Stimulated activated CD4-positive, alpha-beta T cell treated with anti-CD3 and anti-CD28 coated beads, Interleukin-1b, Interleukin-23, amount 100 ng/mL, for 1 hour (primary cell): ENCODE measurements at places on chromosomes 5 and 9.

- DNase-seq: no peak
Observed at GRCh38 chr5:61280205-61280604, 51.9 kb upstream of the ZSWIM6 start.

GRCh38 chr9:120643061-120643460, 63.1 kb upstream of the CDK5RAP2 start:
- no peak for DNase-seq

GRCh38 chr5:17439956-17440355, 58.1 kb upstream of the TAF11L2 start:
- no peak for DNase-seq

GRCh38 chr9:3962496-3962895, 337.4 kb downstream of the GLIS3 start:
- no peak for DNase-seq

DNA sequence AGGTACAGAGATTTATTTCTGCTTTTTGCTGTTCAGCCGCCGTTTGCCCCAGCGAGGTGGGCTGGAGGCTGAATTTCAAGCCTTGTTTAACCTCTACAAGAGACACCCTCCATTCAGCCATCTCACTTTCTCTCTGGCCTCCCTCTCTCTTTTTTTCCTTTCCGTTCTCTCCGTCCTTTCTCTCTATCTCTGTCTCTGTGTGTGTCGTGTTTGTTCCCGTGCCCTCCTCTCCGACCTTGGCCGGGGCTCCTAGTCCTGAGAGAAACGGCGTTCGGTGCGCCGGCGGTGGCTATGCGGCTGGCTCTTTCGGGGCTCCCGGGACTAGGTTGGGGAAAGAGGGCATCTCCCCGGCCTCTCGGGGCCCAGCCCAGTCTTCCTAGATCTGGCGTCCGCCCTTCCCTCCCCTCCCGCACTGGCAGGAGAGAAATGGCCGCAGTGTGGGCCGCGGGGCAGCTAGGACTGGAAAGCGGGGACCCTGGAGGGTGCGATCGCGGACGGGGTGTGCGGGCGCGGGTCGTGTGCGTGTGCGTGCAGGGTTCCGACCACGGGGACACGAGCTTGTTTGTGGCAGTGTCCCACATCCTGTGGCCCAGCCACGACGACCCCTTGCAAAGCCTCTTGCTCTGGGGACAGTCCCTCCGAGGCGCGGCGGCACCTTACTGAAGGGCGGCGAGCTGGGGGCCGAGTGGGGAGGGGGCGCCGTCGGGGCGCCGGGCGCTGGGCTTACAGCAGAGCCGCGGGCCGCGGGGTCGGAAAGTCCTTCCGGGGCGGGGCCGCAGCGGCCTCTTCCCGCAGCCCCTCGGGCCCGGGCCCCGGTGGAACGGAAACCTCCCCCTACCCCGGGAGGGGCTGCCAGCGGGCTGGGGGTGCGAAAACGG, 5.7 kb downstream of the LHX2 start:
- no peak for DNase-seq

DNA sequence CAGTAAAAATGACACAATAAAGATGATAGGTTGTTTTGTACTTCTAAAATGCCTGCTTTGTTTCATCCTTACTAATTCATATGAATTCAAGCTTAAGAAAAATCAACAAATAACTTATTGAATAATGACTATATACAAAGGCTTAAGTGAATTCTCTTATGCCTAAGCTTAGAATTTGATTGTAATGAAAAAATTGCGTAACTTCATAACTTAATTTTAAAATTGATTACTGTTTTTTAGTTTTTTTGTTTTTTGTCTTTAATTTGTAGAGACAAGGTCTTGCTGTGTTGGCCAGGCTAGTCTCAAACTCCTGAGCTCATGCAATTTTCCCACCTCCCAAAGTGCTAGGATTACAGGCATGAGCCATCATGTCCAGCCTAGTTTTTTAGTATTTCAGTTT, 391.9 kb downstream of the ARRDC3 start:
- no peak for DNase-seq

DNA sequence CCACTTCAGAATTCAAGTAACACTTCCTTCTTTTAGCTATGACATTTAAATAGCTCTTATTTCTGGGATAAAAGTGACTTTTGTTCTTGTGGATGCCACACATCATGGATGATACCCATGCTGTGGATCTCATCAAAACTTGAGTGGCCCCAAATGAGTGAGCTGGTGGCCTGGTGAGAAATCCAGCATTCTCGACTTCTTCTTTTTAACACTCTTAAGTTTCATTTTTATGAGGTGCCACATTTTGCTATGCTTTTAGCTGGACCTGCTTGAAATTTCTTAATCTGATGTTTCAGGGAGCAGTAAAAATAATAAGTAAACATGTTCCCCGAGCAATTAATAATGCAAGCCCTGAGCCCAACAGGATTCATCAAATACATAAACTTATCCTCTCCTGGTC, 384.8 kb upstream of the MEF2C start:
- no peak for DNase-seq

DNA sequence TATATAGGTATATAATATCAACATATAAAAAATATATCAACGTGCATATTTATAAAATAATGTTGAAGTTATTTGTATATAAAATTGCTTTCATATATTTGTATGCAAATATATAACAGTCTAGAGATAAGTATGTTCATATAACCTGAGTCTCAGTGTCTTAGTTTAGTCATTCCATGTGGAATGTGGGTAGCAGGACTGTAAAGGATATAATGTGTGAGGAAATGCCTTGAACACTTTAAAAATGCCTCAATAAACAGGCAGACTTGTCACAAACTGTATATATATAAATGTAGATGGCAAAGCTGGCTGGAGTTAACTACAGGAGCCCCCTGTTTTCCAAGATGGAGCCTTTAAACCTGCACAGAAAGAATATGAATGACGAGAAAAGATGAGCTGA, 48.4 kb downstream of the CCDC125 start:
- no peak for DNase-seq

DNA sequence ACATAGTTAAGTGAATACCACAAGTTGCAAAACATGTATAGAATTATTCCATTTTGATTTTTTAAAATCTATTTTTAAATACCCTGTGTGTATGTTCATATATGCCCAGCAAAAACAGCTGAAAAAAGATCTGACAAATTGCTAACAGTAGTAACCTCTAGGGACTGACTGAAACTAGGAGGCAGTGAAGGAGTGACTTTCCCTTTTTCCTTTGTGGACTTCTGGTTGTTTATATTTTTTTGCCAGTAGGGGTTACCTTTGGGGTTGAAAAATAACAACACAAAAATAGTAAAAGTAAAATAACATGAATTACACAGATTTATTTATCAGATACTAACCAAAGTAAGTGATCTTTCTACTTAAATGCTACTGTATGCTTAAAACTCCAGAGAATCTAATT, 2.9 kb downstream of the MEGF9 start:
- DNase-seq: no peak

DNA sequence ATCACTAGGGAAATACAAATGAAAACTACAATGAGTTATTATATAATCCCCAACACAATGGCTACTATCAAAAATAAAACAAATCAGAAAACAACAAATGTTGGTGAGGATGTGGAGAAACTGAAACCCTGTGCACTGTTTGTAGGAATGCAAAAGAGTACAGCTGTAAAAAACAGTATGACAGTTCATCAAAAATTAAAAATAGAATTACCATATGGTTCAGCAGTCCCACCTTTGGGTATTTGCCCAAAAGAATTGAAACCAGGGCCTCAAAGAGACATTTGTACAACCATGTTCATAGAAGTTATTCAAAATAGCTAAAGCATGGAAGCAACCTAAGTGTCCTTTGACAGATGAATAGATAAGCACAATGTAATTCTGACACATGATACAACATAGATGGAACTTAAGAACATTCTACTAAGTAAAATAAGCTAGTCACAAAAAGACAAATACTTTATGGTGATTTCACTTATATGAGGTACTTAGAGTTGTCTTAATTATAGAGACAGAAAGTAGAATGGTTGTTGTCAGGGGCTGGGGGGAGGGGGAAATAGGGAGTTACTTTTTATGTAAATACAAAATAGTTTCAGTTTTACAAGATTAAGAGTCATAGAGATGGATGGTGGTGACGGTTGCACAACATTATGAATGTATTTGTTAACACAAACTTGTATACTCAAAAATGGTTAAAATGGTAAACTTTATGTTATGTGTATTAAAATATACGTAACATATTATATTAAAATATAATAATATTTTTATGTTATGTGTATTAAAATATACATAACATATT, 102.8 kb downstream of the KCTD16 start:
- no peak for DNase-seq

DNA sequence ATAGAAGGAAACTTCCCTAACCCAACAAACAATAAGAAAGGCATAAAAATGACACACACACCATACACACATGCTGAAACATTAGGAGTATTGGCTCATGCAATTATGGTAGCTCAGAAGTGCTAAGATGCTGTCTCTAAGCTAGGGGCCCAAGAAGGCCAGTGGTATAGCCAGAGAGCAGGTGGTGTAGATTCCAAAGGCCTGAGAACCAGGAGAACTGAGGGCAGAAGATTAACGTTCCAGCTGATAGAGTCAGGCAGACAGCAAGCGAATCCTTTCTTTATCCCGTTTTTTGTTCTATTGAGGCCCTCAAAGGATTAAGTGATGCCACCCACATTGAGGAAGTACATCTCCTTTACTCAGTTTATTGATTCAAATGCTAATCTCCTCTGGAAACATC, 262.9 kb downstream of the EPB41L4A start:
- DNase-seq: no peak

DNA sequence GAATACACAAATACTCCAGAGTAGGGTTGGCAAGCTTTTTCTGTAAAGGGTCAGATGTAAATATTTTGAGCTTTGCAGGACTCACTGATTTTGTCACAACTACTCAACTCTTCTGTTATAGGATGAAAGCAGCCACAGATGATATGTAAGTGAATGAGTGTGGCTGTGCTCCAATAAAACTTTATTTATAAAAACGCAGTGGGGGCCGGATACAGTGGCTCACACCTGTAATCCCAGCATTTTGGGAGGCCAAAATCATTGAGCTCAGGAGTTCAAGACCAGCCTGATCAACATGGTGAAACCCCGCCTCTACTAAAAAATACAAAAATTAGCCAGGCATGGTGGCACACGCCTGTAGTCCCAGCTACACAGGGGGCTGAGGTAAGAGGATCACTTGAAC, 69.1 kb downstream of the FBXW11 start:
- no peak for DNase-seq

DNA sequence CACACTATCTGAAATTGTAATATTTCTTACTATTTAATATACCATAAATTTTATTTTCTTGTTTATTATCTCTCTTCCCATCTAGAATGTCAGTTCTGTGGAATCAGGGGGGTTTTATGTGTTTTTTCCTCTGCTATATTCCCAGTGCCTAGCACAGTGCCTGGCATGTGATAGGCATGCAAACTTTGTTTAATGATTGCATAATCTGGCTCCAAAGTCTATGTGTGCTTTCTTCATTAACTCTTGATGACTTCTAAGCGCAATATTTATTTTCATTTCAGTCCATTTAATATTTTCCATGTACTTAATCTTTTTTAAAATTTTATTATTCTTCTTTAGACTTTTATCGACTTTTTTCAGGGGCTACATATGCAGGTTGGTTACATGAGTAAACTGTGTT, 60.4 kb upstream of the CDK5RAP2 start:
- no peak for DNase-seq

- DNase-seq: no peak
Observed at GRCh38 chr5:61471352-61471751, 139.3 kb downstream of the ZSWIM6 start.

- no peak for DNase-seq
Observed at GRCh38 chr5:67426961-67427849, 230.6 kb upstream of the CD180 start.

DNA sequence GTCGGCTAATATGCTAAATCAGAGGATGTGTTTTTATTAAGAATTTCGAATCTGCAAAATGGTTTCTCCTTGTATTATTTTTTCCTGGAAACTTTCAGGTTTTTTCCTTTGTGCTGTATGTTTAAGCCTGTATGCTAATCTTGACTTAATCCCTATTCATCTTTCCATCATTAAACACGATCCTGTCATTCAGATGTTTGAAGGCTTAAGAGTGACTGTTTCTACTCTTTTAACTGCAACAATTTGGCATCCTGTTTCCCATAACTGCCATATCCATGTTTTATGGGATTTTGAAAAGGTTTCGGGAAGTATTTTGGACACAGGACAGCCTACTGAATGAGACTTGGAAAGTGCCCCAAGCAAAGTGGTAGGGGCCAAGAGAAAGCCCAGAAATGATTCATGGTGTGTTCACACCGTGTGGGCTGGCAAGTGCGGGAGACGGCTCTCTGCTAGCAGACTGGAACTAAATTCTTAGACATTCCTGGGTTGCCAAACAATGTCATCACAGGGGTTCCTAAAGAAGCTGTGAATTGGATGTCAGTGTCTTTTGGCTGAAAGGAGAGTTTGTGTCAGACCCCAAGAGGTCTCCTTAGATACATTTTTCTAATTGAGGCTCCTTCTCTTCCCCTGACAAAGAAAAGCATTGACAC, 125.4 kb upstream of the ADAMTS16 start:
- no peak for DNase-seq

DNA sequence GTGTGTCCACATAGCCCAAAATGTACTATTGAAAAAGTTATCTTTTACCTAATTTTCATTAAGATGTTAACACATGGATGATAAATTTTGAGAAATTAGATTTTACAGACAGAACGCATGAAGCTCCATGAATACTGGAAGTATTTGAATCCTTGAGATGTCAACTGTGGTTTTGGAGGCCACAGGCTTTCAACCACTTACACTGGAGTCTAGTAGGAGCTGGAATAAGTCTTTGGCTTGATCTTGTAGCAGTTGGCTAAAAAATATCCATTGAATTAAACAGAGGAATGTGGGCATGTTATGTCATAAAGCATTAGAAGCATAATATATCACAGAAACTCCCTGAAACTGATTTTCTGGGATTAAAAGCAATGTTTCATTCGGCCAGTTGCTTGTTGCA, 52.9 kb downstream of the CAMK4 start:
- no peak for DNase-seq

DNA sequence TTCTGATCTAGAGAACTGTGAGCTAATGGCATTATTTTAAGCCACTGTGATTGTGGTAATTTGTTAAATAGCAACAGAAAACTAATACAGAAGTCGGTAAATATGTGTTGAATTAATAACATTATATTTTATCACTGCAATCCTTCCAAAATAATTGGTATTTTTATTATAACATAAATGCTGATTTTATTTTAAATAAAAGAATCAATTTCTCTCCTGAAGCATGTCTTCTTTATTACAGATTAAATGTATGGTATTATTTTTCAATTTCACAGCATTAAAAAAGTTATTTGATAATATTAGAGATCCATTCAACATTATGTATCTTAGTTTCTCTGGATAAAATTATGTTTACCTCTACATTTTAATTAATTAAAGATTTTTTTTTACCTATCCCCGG, 165.5 kb upstream of the EDIL3 start:
- DNase-seq: no peak
